Occipital lobe (tissue), 3 donors: ENCODE measurements at places on chromosomes 7 and 10. TPM values are rescaled to one million over a fixed set of nuclear protein-coding genes. Genes with fewer than 3 reads are reported as not detected.

TRPV6 gene
- total RNA-seq = under 0.01 TPM

ZNF804B gene
- total RNA-seq = 4.2 TPM

CFAP70 gene
- 0.62 TPM for total RNA-seq

ABCF2 gene
- 29.5 TPM for total RNA-seq

VAX1 gene
- total RNA-seq = 1.2 TPM

NUDT1 gene
- 13.7 TPM for total RNA-seq

YAE1 gene
- total RNA-seq = 51.9 TPM

GRM3 gene
- total RNA-seq = 179 TPM

ZDHHC16 gene
- total RNA-seq = 21.2 TPM

PCLO gene
- 48.5 TPM for total RNA-seq

SH2B2 gene
- 11.9 TPM for total RNA-seq

LLCFC1 gene
- not detected for total RNA-seq
